ENCODE measurements at places on chromosomes 7 and 10.

DNA sequence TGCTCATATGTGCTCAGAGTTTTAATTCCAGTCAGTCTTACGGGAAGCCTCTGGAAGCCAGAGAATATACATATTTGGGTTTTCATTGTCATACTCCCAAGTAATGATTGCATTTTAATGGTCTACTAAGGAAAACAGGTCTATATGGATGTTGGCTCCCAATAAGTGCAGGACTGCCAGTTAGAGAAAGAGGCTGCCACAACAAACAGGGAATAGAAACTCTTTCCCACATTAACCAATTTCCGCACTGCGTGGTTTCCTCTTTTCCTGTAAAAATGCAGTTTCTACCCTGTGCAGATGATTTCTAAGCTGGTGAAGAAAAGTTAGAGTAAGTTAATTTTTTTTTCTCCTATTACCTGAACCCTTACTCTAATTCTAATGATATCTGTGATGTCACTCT lies 78.2 kb downstream of the CCSER2 start:
- no peak for ATAC-seq

- no peak for ATAC-seq
Observed at GRCh38 chr10:123236126-123236525, 81.9 kb downstream of the BUB3 start.

GRCh38 chr10:13956826-13957225 lies 370.1 kb downstream of the PRPF18 start:
- no peak for ATAC-seq

DNA sequence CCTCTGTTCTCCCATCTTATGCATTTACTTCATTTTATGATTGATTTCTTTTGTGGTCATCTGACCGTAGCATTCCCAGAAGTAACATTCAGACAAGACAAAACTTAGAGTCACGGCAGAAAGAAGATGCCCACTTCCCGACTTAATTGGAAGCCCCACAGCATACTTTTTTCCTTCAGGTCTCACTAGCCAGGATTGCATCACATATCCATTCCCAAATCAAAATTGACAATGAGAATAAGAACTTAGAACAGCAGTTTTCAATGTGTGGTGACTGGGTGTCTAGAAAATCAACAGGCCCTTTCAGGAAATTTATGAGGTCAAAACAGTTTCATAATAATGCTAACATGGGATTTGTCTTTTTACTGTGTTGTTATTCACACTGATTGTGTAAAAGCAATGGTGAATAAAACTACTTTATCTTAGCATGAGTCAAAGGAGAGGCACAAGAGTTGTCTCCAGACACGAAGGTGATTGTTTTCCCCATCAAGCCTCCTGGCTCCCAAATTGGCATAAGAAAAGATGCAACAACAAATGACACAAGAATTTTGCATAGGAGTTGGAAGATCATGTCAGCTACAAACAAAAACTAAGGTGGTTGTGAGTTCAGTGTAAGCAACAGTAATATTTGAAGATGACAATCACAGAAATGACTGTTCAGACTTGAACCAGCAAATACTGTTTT lies 493.9 kb downstream of the HTR7 start:
- no peak for ATAC-seq

DNA sequence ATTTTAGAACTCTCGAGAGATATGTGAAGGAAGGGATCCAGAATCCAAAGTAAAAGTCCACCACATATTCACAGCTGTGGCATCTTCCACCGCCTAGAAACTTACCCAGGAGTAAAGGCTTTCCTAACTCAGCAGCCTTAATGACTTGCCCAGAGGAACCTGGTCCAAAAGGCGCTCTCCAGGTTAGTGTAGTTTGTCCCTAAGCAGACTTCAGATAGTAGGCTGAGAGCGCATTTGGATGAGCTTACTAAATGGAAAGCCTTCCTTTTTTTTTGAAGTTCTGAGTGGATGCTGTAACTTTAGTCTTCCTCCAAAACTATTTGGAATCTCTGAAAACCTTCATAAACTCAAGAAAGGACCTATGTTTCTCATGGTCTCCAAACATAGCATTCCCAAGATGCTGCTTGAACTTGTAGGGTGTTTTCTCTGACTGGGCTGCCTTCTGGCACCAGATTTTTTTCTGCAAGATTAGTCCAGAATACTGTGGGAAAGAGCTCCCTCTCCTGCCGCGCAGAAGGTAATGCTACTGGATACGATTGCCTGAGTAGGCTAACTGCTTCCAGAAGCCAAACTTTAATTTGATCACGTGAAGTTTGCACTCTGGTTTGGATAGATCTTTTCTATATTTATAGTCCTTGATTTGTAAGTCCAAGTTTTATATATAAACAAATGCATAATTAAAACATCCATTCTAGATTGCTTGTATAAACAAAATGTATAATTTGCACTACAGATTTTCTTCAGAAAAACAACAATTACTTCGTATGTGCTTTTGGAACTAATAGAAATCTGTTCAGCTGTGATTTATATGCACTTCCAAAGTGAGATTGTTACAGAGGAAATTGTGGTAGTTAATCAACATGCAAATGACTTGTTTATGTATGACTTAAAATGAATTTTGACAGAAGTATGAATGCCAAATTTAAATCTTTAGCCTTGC lies 19.6 kb upstream of the GPR37 start:
- no peak for ATAC-seq

GRCh38 chr7:91345449-91345848 lies 81.2 kb downstream of the FZD1 start:
- no peak for ATAC-seq

GRCh38 chr10:8424555-8425211 lies 370.2 kb downstream of the GATA3 start:
- ATAC-seq: peak; percentile 38

- no peak for ATAC-seq
Observed at GRCh38 chr10:4767033-4767814, 58.8 kb upstream of the AKR1E2 start.

GRCh38 chr7:108603656-108604306 lies 34.1 kb downstream of the DNAJB9 start:
- ATAC-seq: no peak

DNA sequence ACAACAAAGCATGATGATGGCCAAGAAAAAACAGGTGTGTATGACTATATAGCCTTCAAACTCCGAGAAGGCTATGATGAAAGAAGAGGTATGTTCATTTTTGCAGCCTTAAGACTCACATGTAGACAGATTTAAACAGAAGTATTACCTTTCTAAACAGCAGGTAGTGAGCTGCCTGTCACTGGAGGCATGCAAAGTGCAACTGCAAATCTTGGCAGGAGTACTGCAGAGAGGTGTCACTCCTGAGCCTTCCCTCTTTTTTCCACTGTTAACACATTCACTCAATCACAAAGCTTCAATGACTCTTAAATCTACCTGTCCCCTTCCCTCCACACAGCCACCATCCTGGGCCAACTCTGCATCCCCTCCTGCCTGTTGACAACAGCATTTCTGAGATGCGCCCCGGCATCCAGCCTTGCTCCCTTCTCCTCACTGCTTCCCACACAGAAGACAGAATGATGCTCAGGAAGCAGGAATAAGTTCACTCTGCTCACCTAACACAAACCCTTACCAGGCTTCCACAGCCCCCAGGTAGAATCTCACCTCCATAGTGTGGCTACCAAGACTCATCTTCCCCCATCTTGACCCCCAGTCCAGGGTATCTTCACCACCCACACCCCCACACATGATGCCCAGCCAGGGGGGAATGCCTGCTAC lies 161.9 kb upstream of the ZMIZ1 start:
- ATAC-seq: no peak

DNA sequence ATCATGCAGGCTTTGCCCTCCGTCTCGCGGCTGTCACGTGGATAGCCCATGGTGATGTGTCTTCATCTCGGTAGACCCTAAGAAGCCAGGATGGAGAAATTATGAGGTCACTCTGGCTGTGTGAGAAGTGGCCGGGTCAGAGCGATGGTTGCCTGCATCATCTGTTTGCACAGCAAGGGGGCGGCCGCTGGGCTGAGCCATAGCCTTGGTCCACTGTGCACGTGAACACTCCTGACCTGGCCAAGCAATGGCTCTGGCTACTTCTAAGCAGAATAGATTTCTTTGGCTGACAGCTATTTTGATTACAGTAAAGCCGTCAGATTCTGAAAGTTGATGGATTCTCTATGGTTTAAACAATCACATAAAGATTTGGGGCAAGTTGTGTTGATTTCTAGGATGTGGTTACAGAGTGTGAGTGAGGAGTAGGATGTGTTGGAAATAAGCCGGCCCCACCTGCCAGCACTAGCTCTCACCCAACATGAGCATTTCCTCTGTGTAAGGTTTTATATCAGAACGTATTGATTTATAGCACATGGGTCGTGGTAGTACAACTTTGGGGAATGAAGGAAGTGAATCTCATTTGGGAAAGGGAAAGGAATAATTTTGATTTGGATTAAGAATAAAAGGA lies 214.4 kb upstream of the GPR26 start:
- no peak for ATAC-seq

DNA sequence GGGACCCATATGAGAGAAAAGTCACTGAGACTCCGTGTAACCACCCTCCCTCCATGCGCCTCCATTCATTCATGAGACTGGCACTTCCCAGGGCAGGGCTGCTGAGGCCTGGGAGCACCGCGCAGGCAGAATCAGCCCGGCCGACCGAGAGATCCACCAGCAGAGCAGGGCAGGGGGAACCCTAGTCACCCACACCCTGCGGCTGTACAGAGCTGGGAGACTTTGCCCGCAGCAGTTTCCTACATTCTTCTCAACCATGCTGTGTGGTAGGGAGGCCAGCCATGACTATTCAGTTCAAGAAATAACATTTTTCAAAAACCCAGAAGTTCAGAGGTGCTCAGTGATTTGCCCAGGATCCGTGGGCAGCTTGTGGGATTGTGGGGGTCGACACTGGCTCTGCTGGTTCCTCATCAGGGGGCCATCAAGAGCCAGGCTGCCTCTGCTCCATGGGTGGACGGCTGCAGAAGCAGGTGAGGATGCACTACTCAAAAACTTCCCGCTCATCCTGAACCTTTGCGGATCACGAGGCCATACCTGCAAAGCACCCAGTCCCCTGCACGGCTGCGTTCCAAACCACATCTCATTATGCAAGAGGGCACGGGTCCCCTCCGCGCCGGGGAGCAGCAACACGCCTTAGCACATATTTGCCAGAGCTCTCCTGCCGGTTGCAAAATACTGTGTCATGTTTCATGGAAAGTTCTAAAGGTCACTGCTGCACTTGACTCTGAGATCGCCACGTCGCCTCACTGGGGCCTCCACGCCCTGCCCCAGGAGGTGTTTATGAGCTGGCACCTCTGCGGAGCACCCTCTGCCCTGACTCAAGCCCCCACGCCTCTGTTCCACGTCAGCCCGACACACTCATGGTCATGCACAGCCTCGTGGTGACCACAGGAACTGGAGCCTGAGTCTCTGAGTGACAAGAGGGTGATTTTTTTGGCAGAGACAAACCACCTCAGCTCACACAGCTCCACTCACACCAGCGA lies 132.0 kb downstream of the PRKAG2 start:
- ATAC-seq: peak; percentile 87

DNA sequence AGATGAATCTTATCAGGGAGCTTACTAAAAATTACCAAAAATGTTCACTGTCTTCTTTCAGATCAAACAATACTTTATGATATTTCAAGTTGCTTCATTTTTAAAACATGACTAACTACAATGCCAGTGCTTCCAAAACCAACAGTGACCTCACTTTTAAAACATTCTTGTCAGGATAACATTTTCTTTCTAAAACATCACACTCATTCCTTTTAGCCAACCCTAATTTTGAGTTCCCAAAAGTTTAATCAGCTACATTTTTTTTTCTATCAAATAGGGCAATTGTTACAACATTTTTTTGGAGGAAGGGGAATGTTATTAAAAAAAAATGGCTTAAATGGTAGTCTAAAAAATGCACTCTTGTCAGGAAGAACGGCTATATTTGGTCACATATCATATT lies 37.3 kb downstream of the RTKN2 start:
- no peak for ATAC-seq

- ATAC-seq: no peak
Observed at GRCh38 chr7:90222811-90223725, 11.5 kb downstream of the STEAP2 start.

DNA sequence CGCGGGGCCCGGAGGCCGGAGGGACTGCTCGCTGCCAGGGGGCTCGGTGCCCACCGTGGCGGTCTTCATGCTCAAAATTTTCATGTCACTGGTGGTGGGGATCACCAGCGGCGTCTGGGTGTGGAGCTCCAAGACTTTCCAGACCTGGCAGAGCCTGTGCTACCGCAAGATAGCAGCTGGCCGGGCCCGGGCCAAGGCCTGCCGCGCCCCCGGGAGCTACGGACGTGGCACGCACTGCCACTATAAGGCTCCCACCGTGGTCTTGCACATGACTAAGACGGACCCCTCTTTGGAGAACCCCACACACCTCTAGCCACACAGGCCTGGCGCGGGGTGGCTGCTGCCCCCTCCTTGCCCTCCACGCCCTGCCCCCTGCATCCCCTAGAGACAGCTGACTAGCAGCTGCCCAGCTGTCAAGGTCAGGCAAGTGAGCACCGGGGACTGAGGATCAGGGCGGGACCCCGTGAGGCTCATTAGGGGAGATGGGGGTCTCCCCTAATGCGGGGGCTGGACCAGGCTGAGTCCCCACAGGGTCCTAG lies 2.0 kb downstream of the FZD9 start:
- ATAC-seq: no peak

GRCh38 chr10:49301302-49301701 lies 2.3 kb downstream of the C10orf71 start:
- ATAC-seq: no peak

GRCh38 chr7:29429401-29429800 lies 134.2 kb upstream of the PRR15 start:
- no peak for ATAC-seq

GRCh38 chr7:117219485-117219884 lies 103.4 kb downstream of the WNT2 start:
- peak; percentile 57 for ATAC-seq

- no peak for ATAC-seq
Observed at GRCh38 chr10:74300666-74301065, 149.6 kb downstream of the ADK start.

GRCh38 chr7:131483586-131483985 lies 72.8 kb downstream of the PODXL start:
- ATAC-seq: no peak

- ATAC-seq: no peak
Observed at GRCh38 chr10:122126763-122127659, 138.0 kb downstream of the TACC2 start.

DNA sequence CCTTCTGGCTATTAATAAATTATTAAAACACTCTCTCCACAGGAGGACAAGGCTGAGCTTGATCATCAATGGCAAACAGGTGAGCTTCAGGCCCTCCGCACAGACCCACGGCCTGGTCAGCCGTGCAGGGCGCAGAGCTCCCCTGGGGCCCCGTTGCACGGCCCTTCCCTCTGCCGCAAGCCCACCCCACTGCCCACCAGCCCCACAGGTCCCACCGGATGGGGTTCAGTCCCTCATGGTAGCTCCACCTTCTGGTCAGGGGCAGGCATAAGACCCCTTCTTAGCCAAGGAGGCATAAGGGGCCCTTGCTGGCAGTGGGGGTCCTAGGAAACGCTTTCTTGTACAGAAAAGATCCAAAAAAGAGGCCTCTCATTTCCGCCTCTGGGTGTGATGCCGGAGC lies 84.6 kb downstream of the MAD1L1 start:
- ATAC-seq: no peak
